ENCODE measurements at places on chromosomes 16 and 17.

- no peak for DNase-seq
These were observed 125.7 kb downstream of the CMIP start for GRCh38 chr16:81570151-81570846.

DNA sequence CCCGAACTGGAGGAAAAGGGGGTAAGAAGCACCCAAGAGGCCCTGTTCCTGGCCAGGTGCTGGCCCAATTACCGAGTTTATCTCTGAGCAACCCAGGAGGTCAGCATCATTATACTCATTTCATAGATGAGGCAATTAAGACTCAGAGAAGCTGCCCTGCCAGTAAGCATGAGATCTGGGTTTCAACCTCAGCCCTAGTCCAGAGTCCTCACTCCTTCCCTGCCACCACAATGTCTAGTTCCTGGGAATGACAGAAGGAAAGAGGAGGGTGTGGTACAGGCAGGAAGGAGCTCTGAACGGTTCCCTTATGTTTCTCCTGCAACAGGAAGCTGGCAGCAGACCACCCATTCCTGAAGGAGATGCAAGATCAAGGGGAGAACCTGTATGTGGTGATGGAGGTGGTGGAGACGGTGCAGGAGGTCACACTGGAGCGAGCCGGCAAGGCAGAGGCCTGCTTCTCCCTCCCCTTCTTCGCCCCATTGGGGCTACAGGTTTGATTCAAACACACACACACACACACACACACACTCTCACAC lies 7.4 kb downstream of the GSDMA start:
- DNase-seq, result no peak

DNA sequence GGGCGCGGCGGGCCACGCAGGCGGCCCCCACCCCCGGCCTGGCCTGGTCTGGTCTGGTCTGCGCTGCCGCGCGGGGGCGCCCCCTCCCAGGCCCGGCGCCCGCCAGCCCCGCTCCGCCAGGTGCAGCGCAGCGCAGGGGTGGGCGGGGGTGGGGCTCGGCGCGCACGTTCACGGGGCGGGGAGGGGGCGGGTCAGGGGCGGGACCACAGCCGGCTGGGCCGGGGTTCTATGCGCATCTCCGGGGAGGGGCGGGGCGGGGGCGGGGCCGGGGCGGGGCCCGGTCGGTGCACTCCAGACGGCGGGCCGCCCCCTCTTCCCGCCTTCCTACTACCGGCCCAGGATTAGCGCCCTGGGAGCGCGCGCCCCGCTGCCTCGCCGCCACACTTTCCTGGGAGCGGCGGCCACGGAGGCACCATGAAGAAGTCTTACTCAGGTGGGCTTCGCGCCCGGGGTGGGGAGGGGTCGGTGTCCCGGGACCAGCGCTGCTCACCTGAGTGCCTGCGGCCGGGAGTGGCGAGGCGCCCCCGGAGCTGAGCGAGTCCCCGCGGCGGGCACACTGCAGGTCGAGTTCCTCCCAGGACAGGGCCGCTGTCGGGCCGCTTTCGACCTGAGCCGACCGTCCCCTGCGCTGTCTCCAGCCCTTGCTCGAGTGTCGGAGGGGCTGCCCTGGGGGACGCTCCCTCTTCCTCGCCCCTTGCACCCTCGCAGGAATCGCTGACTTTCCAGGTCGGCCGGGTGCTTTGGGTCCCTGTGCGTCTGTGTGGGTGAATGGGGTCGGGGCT lies 140.5 kb downstream of the SEC14L1 start:
- DNase-seq, result peak; percentile 41

GRCh38 chr16:89143201-89143741 lies 28.3 kb upstream of the CDH15 start:
- DNase-seq, result no peak

- DNase-seq, result no peak
These were observed 12.2 kb upstream of the ATP2C2 start for GRCh38 chr16:84356176-84356575.

Measured in stimulated activated CD4-positive, alpha-beta T cell treated with anti-CD3 and anti-CD28 coated beads, TNF-alpha, amount 100 ng/mL, for 1 hour (primary cell).